ENCODE measurements at places on chromosomes 11 and 22. TPM values are rescaled to one million over a fixed set of nuclear protein-coding genes. Genes with fewer than 3 reads are reported as not detected.

Gene C11orf16
- polyA plus RNA-seq = 0.96 TPM

Gene TSPAN32
- polyA plus RNA-seq = 1.9 TPM

DNA sequence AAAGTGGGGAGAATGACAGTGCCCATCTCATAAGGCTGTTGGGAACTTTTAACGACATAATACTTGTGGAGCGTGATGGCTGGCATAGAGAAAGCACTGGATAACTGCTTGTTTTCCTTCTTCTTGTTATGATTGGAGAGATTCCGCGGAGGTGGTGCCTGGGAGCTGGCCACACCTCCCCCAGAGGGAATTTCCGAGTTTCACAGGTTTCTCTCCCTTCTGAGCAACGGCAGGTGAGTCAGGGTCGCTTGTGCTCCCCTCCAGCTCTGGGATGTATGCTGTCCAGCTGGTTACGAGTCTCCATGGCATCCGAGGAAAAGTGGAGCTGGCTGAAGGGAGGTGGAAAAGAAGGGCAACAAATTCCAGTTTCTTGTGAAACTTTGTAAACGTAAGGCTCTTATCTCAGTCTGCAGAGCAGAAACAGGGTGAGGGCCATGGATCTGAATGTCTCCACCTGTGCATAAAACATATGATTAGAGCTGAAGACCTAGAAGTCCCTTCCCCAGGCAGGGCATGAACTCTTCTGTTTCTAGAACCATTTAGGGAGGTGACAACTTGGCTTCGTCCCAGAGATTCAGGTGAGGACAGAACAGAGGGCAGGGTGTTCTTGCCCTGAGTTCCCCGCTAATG is 10.0 kb upstream of the PLET1 start:
- no peak for DNase-seq

DNA sequence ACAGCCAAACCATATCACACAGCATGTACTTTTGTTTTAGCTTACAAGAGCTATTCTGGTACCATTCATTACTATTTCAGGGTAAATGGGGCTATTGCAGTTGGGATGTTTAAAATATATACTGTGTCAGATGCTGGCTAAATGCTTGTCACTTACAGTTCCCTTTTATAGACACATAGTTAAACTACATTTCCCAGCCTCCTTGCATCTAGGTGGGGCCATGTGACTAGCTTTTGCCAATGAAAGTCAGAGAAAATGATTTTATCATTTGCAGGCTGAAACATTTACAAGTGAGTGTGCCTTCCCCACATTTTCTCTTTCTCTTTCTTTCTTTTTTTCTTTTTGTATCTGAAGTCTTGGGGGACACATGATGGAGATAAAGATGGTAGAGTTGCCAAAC is 7.8 kb upstream of the IFTAP start:
- no peak for DNase-seq

DNA sequence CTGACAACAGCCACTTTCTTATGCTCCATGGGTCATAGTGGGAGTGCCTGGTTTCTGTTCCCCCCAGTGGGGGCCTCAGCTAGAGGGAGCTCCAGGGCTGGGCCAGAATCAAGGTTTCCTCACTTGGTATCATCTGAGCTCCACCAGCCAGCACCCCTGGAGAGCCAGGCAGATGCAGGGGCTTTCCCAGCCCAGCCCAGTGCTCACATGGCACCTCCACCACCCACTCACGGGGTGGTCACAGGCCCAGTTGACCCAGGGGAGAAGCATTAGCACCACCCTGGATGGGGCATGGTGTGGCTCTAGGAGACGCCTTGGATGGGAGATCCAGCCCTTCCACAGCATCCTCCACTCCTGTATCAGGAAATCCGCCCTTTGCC is 24.1 kb upstream of the WNT7B start:
- no peak for DNase-seq

Measured in left kidney (tissue), 8 donors.